ENCODE measurements at places on chromosomes 7 and 10. TPM values are rescaled to one million over a fixed set of nuclear protein-coding genes. Genes with fewer than 3 reads are reported as not detected.

Gene RELN
- 0.36 TPM for total RNA-seq

Gene CPA2
- total RNA-seq = not detected

Gene BICC1
- 254 TPM for total RNA-seq

DNA sequence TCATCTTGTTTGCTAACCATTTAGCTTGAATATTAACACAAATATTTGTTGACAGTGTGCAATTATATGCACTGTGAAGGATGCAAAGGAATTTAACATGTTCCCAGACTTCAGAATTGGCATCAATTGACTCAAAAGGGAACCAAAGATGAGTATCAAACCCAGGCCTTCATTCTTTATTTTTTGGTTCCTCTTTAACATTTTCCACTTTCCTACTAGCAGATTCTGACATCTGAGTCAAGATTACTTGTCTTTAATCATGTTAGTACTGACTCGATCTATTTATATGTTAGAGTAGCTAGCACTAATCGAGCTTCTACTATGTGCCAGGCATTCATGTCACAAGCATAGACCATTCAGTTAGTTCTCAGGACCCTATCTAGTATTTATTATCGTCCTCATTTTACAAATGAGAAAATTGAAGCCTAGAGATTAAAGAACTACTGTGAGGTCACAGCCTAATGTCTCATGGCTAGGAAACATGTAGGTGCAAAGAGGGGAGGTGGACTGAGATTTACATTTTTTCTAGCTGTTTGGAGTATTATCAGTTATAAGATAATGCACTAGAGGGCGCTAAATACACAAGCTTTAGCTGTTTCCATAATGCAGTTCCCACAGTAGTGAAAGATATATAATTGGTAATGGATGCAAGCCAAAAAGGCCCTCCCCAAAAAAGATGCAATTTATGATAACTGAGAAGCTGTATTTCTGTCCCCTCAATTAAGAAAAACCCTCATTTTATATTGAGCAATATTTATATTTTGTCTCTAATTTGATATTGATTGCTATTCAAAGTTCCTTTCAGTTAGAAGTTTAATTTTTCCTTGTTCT lies 32.9 kb upstream of the KMT2E start:
- H3K36me3 ChIP-seq = peaks cover 8% of the 10 kb centered on the region
- peaks cover 86% of the 10 kb centered on the region for H3K4me1 ChIP-seq
- H3K27ac ChIP-seq = peak overlapping the region; percentile 100

DNA sequence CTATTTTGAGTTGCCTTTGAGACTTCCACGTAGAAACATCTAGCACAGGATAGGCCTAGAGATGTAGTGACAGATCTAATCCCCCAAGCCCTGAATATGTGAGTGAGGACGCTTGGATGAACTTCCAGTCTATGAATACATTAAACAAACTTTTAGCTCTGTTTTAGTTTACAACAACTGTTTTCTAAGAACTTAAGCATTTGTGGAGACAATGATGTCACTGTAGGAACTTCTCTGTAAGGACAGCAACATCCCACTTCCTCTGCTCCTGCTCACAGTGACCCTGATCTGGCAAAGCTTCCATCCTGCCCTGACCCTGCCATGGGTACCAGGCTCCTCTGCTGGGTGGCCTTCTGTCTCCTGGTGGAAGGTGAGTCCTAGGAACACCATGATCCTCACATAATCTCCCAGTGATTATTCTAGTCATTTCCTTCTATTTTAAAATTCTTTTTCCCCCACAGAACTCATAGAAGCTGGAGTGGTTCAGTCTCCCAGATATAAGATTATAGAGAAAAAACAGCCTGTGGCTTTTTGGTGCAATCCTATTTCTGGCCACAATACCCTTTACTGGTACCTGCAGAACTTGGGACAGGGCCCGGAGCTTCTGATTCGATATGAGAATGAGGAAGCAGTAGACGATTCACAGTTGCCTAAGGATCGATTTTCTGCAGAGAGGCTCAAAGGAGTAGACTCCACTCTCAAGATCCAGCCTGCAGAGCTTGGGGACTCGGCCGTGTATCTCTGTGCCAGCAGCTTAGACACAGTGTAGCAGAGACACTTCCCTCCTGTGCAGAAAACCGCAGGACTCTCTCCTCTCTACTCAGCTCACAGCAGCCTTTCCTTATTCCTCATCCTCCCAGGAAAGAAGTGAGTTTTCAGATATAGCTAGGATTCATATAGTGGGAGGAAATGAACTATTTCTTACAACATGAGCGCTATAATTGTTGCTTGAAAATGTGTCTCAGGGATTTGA lies 194.4 kb upstream of the PRSS1 start:
- no peak overlapping the region for H3K4me3 ChIP-seq
- H3K27me3 ChIP-seq = no peaks in the 10 kb centered on the region
- peak overlapping the region; percentile 23 for H3K27ac ChIP-seq
- no peak for DNase-seq
- no peaks in the 10 kb centered on the region for H3K36me3 ChIP-seq
- peaks cover 40% of the 10 kb centered on the region for H3K4me1 ChIP-seq

- no peak overlapping the region for H3K27ac ChIP-seq
- peaks cover 10% of the 10 kb centered on the region for H3K4me1 ChIP-seq
- H3K4me3 ChIP-seq = no peak overlapping the region
- peaks cover 22% of the 10 kb centered on the region for H3K36me3 ChIP-seq
Measured at GRCh38 chr7:5404421-5404826, 19.2 kb downstream of the TNRC18 start.

- H3K27me3 ChIP-seq = no peaks in the 10 kb centered on the region
- no peak overlapping the region for H3K4me3 ChIP-seq
- no peak overlapping the region for H3K27ac ChIP-seq
- no peaks in the 10 kb centered on the region for H3K36me3 ChIP-seq
Measured at GRCh38 chr10:33497338-33497737, 162.9 kb upstream of the NRP1 start.

DNA sequence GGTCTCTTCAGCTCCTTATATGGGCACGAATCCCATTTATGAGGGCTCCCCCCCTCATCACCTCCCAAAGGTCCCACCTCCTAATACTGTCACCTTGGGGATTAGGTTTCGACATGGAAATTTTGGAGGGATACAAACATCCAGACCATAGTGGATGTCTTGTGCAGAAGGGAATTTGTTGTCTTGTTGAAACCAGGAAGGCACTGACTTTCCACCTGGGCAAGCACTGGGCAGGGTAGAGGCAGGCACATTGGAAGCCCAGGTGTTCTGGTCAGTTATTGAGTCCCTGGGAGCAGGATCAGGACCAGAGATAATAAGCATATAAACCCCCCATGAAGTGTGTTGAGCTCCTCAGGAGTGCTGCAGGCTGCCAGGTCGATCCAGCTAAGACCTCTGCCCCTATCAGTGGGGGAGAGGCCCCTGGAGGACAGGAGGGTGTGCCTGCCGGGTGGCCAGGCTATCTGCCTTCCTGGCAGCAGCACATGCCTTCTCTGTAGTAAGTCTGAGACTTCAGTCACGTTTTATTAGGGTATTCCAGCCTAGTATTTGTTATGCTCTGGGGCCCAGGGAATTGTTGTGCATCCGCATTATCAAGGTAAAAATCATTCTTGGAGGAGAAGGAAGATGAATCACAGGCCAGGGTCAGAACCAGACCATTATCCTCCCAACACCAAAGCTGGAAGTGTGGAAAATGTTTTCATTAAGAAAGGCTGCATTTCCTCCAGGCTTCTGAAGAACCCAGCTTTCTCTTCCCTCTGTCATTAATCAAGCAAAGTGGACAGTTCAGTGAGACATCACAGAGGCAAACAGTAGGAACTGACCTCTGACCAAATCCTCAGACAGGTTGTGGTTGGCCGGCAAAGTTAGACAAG lies 503.1 kb downstream of the GRID1 start:
- no peaks in the 10 kb centered on the region for H3K36me3 ChIP-seq
- H3K4me1 ChIP-seq = no peaks in the 10 kb centered on the region
- no peak overlapping the region for H3K27ac ChIP-seq
- no peaks in the 10 kb centered on the region for H3K27me3 ChIP-seq
- no peak for DNase-seq
- no peak overlapping the region for H3K4me3 ChIP-seq

DNA sequence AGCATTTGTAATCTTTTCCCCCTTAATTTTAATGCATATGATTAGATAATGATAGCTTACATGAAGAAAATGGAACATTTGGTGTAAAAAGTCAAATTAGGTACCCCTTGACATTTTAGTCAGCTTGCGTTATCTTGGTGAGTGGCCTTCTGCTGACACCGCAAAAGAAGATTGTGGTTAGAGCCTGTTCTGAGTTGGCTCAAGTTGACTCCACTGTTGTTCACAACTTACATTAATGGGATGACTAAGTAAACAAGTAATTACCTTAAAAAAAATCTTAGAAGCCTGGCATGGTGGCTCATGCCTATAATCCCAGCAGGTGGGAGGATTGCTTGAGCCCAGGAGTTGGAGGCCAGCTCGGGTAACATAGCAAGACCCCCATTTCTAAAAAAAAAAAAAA lies 24.2 kb downstream of the TRRAP start:
- no peaks in the 10 kb centered on the region for H3K27me3 ChIP-seq
- H3K4me1 ChIP-seq = no peaks in the 10 kb centered on the region
- H3K36me3 ChIP-seq = peaks cover 93% of the 10 kb centered on the region
- H3K4me3 ChIP-seq = no peak overlapping the region
- no peak overlapping the region for H3K27ac ChIP-seq

GRCh38 chr7:26155531-26156375 lies 3.8 kb downstream of the NFE2L3 start:
- H3K27me3 ChIP-seq = peaks cover 19% of the 10 kb centered on the region
- peaks cover 17% of the 10 kb centered on the region for H3K4me1 ChIP-seq
- peak; percentile 69 for DNase-seq
- peak overlapping the region; percentile 45 for H3K4me3 ChIP-seq

DNA sequence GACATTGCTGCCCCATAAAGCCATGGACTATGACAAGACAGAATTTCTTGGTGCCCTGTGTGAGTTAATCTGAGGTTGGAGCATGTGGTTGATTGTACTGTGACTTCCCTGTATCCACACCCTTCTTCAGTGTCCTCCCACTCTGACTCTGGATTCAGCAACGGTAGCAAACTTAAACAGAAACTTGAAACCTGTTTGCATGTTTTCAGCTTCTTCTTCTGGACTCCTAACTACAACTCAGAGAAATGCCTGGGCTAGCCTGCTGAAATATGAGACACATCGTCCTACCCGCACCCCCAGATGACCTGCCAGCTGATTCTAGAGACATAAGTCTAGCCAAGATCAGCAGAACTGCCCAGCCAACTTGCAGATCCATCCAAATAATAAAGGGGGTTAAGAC lies 78.4 kb downstream of the IPMK start:
- DNase-seq = peak; percentile 18
- H3K4me3 ChIP-seq = no peak overlapping the region
- H3K27me3 ChIP-seq = peaks cover 5% of the 10 kb centered on the region

- H3K4me3 ChIP-seq = no peak overlapping the region
- no peaks in the 10 kb centered on the region for H3K36me3 ChIP-seq
- no peak overlapping the region for H3K27ac ChIP-seq
- peaks cover 16% of the 10 kb centered on the region for H3K4me1 ChIP-seq
- DNase-seq = no peak
- H3K27me3 ChIP-seq = no peaks in the 10 kb centered on the region
Measured at GRCh38 chr7:16816824-16817223, 12.0 kb upstream of the AGR2 start.
